Left ventricle myocardium superior (tissue), 1 donor: ENCODE measurements at places on chromosomes 7 and 10. TPM values are rescaled to one million over a fixed set of nuclear protein-coding genes. Genes with fewer than 3 reads are reported as not detected.

Gene GPR15LG
- total RNA-seq = not detected

- DNase-seq = no peak
Measured at GRCh38 chr7:98300595-98301372, 19.3 kb downstream of the BRI3 start.

Gene FAM241B
- 2.8 TPM for total RNA-seq

GRCh38 chr7:147861058-147861716 lies 729.4 kb upstream of the C7orf33 start:
- no peak for DNase-seq

Gene CABCOCO1
- not detected for total RNA-seq

Gene ITPRID1
- not detected for total RNA-seq
